HEK293T (cell line): ENCODE measurements at places on chromosomes 1 and 21.

DNA sequence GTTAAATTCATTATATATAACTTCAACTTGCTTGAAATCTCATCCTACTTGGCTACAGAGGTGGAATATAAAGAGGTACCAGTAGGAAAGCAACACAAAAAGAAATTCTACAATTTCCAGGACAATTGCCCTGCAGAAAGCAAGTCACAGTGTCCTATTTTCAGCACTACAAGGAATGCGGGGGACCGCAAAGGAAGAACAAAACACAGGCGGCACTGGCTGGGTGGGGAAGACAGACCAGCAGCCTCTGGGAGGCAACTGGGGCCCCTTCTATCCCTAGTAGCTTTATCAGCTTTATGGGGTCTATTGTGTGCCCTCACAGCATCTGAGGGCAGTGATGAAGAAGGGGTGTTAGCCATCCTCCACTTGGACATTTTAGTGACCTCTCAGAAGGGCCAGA, 30.5 kb downstream of the SLC9A1 start:
- no peak for DNase-seq

GRCh38 chr1:117578466-117578865, 27.4 kb upstream of the TENT5C start:
- no peak for DNase-seq

GRCh38 chr1:231107151-231107550, 54.7 kb upstream of the TRIM67 start:
- DNase-seq = no peak

GRCh38 chr1:35931446-35932157, 697 bp downstream of the AGO3 start:
- no peak for DNase-seq

DNA sequence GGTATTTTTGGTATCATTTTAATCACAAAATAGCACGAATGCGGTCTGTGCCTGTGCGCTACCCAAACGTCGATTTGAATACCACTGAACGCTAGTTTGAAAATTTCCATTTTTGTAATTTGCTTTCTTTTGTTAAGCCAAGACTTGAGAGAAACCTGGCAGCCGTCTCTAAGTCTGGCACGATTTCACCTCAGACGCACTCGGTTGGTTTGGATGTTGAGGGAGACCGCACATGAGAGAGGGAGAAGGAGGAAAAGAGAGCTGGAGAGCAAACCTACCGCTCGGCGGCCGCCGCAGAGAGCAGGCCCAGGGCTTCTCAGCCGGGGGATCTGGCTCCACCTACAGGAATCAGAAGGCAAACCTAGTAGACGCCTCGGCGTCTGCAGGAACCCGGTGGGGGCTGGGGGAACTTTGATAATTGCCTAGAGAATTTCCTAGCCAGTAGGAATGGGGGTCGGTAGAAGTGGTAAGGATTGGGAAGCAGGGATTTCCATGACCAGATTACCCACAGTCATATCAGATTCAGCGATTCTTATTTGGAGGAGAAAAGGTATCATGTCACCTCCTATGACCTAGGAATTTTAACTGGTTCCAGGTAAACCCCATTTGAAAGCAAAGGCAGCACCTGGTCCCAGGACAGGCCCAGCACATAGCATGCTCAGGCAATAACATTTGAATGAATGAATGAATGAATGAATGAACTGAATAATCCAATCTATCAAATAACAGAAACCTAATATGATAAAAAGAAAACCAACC, 83.2 kb downstream of the TM2D1 start:
- DNase-seq = peak; percentile 86

- no peak for DNase-seq
Measured at GRCh38 chr1:225485226-225485625, 57.4 kb upstream of the LBR start.

DNA sequence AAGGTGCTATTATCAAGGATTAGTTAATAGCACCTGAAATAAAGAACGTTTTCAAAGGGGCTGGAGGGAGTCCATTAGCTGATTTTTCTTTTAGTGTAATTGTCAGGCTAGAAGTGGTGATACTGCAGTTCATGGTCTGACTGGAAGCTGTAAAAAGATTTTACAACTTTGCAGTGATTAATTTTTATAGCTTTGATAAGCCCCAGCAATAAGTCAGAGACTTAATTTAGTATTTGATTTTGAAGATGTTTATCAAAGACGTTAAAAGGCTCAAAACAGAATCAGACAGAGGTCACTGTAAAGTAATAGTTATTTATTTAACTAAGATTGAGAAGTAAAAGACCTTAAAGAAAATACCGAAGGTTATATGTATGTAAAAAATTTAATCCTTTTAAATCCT, 165.5 kb upstream of the FMN2 start:
- no peak for DNase-seq

GRCh38 chr1:228848406-228848805, 113.1 kb downstream of the RHOU start:
- no peak for DNase-seq

- no peak for DNase-seq
Measured at GRCh38 chr1:59482986-59483385, 186.1 kb downstream of the FGGY start.

- DNase-seq = peak; percentile 62
Measured at GRCh38 chr1:9651565-9652378, at the start of gene PIK3CD. PIK3CD (plus strand) TSS chr1:9651731; CDS start chr1:9710456, 58,725 bp downstream.

- no peak for DNase-seq
Measured at GRCh38 chr1:180003026-180003695, 48.6 kb downstream of the CEP350 start.

DNA sequence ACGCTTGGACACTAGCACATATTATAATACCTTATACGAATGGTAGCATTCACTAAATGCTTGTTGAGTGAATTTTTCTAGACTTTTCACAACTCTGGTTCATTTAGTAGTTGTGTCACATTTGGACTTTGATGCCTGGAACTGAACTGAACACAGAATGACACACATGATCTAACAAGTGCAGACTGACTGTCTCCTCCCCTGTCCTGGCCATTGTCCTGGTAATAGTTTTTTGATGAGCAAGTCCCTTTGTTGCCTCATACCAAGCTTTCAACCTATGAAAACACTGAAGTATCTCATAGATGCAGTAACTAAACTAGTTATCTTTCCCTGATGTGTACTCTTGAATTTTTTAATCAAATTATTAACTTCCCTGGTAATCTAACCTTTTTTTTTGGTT, 66.4 kb downstream of the LRRC8D start:
- no peak for DNase-seq

GRCh38 chr1:157833145-157833544, 8.5 kb downstream of the CD5L start:
- no peak for DNase-seq

GRCh38 chr1:187445066-187445465, 616.3 kb downstream of the PLA2G4A start:
- no peak for DNase-seq
